GM12878 (cell line): ENCODE measurements at places on chromosomes 12 and 14.

GRCh38 chr14:63893701-63894458 is 41.1 kb downstream of the SYNE2 start:
- no peak for DNase-seq

GRCh38 chr12:84411031-84411430 is 501.6 kb downstream of the SLC6A15 start:
- no peak for DNase-seq

- DNase-seq: peak; percentile 34
Measured at GRCh38 chr12:15928870-15929571, 17.9 kb downstream of the DERA start.

DNA sequence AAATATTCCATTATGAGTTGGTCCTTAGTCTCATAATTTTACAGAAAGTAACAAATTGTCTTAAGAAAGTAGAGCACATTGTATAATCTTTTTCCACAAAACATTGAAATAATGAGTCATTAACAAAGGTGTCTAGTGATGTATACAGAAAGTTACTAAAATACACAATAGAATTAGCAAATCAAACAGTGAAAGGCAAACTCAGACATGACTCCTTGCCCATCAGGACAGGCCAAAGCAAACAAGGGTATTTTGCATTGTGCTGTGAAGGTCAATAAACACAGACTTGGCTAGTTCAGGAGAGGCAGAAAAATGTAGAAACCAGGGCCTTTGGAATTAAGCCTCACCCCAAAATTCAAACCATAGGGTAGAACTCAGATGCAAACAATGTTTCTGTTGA is 37.3 kb downstream of the SIX4 start:
- no peak for DNase-seq

DNA sequence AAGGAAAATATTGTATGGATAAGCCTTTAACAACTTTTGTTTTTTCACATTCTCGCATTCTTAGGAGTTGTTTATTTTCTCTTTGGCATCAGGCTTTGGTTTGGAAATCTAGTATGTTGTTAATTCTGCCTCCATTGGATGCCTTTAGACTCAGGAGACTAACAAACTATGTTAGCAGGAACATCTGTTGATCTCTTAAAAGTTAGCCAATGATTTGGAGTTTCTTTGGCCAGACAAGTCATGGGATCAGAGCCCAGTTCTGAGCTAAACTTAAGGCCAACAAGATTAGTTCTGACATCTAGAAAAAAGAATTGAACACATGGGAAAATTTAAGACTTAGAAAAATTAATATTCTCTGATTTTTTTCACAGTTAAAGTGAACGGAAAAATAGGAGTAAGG is 35.3 kb upstream of the STRAP start:
- DNase-seq: no peak

GRCh38 chr12:21675096-21675495 is 17.5 kb upstream of the LDHB start:
- no peak for DNase-seq

DNA sequence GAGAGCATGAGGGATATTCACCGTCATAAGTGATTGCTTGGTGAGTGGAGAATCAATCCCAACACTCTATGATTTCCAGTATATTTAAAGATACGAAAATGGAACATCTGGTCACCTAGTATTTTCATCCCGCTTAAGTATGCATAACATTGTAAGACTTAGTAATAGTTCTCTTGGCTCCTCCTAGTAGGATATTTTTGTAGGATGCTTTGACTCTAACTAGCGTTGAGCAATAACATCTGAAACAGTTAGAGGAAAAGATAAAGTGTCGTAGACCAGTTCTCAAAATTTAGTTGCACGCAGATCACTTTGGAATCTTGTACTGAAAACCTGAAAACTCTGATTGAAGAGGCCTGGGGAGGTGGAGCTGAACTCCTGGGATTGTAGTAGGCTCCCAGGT is 7.6 kb downstream of the SAMD4A start:
- no peak for DNase-seq

- peak; percentile 80 for DNase-seq
Measured at GRCh38 chr12:110619534-110619953, 5.6 kb downstream of the TCTN1 start.

GRCh38 chr12:4051596-4051995 is 178.4 kb upstream of the PARP11 start:
- no peak for DNase-seq

- no peak for DNase-seq
Measured at GRCh38 chr14:98961191-98961590, 310.8 kb downstream of the BCL11B start.
